Activated CD4-positive, alpha-beta T cell treated with anti-CD3 and anti-CD28 coated beads, Interleukin-2, Interleukin-4, amounts not matched to agents 100 ng/mL and 50 ng/mL, durations not matched to agents 16 hours and 8 hours (primary cell): ENCODE measurements at places on chromosomes 6 and 20.

GRCh38 chr6:38443352-38444144 lies 196.2 kb downstream of the BTBD9 start:
- DNase-seq = peak; percentile 35

DNA sequence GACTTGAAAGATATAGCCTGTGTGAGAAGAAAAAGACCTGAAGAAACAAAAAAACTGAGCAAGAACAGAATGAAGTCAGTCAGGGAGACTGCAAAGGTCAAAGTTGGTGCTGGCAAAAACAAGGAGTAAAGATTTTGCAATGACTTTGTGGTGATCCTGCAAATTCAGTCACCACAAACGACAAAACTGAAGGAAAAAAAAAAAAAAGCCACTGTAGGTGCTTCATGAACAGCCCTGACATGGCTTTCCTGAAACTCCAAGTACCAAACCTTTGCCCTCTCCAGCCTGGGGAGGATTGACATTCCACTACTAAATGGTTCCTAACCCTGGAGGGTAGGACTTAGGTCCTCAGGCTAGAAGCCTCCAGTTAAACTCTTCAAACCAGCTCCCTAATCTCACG lies 114.7 kb upstream of the BEND3 start:
- no peak for DNase-seq

- no peak for DNase-seq
These were observed 80.8 kb downstream of the CBFA2T2 start for GRCh38 chr20:33570743-33571142.

- no peak for DNase-seq
These were observed 185.8 kb upstream of the SGK1 start for GRCh38 chr6:134503585-134504281.

GRCh38 chr6:13725052-13725451 lies 13.4 kb upstream of the RANBP9 start:
- DNase-seq = no peak

GRCh38 chr20:40706977-40707582 lies 18.0 kb upstream of the MAFB start:
- DNase-seq = no peak

GRCh38 chr6:111563581-111563980 lies 42.1 kb downstream of the TRAF3IP2 start:
- no peak for DNase-seq

- no peak for DNase-seq
These were observed 107.2 kb downstream of the ASXL1 start for GRCh38 chr20:32465092-32465900.

- DNase-seq = peak; percentile 23
These were observed 538 bp upstream of the GRM1 start for GRCh38 chr6:146028252-146028795.

DNA sequence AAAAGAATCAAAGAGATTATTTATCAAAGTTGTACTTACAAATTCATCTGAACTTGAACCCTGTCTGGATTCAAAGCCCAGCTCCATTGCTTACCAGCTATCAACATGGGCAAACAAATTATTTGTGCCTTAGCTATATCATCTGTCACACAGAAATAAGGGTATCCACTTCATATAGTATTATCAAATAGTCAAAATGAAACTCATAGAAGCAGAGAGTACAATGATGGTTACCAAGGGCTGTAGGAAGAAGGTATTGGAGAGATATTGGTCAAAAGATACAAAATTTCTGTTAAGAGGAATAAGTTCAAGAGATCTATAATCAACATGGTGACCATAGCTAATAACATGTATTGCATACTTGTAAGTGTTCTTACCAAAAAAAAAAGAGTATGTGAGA lies 87.8 kb upstream of the CCDC28A start:
- DNase-seq = no peak

DNA sequence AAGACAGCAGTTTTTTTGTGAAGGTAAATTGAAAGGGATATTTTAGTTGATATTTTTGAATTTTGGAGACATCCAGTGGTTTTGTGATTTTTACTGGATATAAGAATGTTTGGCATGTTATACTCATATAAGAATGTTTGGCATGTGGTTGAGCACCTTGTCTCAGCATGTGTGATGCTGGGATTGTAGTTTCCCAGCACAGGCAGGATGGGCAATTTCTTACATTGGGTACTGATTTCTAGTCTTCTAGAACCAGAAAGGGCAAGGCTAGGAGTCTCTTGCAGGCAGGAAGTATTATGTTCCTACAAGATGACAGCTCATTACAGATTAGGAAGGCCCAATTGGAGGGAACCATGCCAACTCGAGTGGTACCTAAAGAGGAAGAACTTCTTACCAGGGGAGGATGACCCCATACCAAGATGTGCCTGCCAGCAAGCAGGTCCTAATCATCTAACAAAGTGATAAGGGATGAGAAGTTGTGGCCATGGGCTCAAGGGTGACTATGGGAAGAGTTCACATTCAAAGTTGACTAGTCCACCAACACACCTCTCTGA lies 377.8 kb downstream of the UTRN start:
- no peak for DNase-seq

DNA sequence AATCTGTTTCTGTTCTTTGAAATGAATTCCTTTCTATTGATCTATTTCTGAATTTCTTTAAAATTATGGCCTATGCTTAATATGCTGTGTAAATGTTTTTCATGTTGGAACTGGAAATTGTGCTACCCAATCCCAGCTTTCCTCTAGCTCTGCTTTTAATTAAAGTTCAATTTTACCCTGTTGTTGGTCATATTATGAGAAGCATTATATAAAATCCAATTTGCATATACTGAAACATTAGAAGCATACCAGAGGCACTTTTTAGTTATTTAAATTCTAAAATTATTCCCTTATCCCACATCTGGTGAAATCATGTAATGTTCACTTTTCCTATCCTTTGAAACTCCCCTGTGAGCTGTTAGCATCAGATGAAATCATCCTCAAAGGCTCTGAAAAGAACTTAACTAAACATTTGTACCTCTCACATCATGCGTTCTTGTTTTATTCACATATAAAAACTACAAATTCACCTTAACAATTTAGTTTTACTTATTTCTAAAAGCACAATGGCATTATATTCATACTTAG lies 160.6 kb upstream of the COL21A1 start:
- no peak for DNase-seq

GRCh38 chr6:95690328-95690727 lies 113.0 kb downstream of the MANEA start:
- peak; percentile 6 for DNase-seq
